Glutamatergic neuron (in vitro differentiated cells): ENCODE measurements at places on chromosomes 2 and 18.

- no peak for DNase-seq
These were observed 1.4 kb downstream of the PPM1G start for GRCh38 chr2:27407798-27408491.

DNA sequence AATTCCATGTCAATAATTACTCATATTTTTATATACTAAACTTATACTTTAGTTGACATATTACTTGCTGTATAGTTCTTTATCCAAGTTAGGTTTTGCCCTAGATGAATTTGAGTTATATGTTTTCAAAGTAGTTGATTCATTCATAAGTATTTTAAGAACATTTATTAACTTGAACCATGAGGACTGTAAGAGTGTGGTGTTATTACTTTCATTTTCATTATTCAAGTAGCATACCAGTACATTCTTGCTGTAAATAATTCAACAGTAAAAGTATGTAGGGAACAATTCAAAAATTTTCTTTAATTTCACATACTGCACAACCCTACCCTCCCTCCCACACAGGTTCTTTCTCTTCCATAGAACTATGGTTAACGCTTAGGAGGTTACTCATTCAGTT, 75.4 kb downstream of the ANKRD12 start:
- DNase-seq: no peak

DNA sequence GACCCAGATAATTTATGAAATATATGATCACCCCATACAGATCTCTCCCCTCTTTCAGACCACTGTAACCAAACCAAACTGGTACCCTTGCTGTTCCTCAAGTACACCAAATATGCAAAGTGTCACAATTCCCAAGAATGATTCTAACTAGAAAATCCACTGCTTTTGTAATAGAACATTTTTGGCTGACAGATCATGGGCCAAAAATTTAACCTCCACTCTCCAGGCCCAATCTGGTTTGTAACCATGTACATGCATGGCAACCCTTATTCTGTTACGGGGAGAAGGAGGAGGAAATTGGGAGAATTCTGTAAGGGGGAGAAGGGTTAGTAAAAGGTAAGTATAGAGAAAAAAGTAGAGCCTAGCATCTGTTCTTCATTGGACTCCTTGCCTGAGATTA, 62.0 kb downstream of the IKZF2 start:
- DNase-seq: no peak

- no peak for DNase-seq
These were observed 6.3 kb downstream of the TPRKB start for GRCh38 chr2:73730810-73731209.

DNA sequence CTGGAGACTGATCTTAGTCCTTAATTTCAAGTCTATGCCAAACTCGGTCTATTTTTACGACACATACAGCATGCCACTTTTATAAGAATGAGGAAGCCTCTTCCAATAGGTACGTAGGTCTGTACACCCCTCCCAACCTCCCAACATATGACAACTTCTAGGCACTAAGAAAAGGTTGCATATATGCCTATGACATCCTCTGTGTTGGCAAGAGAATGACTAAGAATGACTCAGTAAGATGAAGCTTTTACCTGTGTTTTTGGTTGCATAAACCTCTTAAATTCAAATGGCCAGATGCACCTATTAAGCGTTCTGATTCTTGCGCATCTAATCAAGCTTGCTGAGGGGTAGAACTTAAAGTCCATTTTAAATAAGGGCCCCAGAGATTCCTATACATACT, 586.4 kb upstream of the ZEB2 start:
- no peak for DNase-seq

DNA sequence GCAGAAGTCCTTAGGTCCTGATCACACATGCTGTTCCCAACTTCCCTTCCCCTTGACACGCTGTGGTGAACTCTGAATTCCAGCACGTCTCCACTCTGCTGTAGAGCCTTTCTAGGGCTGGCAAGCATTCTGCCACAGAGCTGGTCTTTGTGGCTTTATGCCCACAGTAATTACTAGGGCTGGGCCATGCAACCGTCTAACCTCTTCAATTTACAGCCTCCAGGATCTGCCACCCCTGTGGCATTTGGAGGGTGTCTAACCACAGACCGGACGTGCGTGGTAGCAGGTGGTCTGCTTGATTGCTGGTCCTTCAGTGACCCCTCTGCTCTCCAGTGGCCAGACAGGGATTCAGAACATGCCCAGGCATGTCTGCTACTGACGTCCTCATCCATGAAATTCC, 43.1 kb upstream of the TGFA start:
- no peak for DNase-seq

DNA sequence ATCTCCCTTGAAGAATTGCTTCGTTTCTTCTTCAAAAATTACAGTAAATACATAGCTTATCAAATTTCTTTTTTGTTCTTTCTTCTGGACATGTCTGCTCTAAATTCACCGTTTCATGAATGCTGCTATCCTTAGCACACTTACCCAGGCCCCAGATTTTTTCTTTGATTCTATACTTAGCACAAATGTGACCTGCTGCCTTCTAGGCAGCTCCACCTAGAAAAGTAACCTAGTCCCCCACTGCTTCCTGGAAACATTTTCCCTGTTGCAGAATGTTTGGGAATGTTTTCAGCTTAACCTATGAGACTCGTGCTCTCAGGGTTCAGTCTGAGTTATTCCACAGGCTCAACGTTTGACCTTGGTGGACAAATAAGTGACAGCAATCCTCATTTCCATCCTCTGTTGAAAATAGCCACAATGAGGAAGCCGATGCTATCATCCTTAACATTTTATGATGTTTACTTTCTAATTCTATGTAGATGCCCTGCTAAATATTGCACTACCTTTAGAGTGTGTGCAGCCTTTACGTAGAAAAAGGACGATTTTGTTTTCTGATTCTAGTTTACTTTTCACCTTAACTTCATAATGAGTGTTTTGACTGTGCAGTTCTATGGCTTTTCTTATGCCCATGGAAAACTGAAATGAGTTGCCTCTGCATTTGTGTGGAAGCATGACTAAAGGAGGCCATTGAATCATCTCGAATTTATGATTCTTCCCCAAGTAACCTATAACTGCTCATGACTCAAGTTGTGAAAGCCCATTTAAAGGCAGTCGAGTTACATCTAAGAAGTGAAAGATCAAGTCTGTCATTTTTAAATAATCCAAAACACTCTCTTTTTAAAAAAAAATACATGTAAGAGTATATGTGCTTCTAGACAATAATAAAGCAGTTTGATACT, 47.7 kb downstream of the TMEM182 start:
- DNase-seq: no peak

- DNase-seq: peak; percentile 9
These were observed 38.2 kb upstream of the ALPP start for GRCh38 chr2:232340171-232340935.

GRCh38 chr2:174038462-174038861, 73.3 kb upstream of the SP3 start:
- no peak for DNase-seq

GRCh38 chr18:31977270-31977872, 34.4 kb upstream of the TRAPPC8 start:
- peak; percentile 18 for DNase-seq

GRCh38 chr2:69501301-69501700, 64.1 kb upstream of the NFU1 start:
- DNase-seq: no peak

- DNase-seq: no peak
These were observed 2.8 kb downstream of the TEX51 start for GRCh38 chr2:126901459-126901858.

DNA sequence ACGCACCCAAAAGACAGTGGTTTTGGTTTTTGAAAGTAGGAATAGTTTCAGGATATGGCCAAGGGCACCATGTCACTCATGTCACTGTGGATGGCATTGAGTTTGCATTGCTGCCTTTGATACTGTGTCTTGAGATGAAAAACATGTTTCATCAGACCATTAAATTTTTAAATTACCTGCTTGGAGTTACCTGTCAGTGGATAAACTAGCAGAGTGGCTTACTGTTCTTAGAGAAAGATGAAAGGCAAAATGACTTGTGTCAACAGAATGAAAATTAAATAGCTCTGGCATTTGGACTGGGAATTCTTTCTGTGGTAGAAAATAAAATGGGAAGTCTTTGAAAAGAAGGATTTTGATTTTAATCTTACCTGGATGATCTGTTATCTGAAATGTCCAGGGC, 386 bp downstream of the ICOS start:
- no peak for DNase-seq

GRCh38 chr2:182144776-182145165, 159.1 kb downstream of the PPP1R1C start:
- no peak for DNase-seq

DNA sequence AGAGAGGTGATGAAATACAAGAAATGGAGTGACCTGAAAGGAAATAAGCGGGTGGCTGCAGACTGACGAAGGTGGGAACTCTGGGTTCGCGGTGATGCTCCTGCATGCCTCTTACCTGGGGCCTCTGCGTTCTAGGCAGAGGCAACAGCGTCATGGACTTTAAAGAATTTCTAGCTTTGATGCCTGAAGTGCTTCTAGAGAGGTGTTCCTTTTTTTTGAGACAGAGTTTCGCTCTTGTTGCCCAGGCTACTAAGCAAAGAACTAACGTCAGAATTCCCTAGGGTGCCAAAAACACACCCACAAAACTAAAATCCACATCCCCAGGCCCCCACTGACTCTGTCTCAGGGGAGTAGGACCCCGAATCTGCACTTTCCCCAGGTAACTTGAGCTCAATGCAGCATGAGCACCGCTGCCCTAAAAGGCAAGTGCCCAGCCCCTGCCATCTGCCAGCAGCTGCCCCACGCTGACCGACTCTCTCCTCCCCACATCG, 110.5 kb upstream of the ID2 start:
- DNase-seq: no peak

GRCh38 chr2:51693640-51694039, 661.7 kb upstream of the NRXN1 start:
- DNase-seq: no peak

- DNase-seq: no peak
These were observed 28.8 kb upstream of the TMEM18 start for GRCh38 chr2:705971-706511.

- no peak for DNase-seq
These were observed 35.7 kb downstream of the MYO3B start for GRCh38 chr2:170213651-170214050.

DNA sequence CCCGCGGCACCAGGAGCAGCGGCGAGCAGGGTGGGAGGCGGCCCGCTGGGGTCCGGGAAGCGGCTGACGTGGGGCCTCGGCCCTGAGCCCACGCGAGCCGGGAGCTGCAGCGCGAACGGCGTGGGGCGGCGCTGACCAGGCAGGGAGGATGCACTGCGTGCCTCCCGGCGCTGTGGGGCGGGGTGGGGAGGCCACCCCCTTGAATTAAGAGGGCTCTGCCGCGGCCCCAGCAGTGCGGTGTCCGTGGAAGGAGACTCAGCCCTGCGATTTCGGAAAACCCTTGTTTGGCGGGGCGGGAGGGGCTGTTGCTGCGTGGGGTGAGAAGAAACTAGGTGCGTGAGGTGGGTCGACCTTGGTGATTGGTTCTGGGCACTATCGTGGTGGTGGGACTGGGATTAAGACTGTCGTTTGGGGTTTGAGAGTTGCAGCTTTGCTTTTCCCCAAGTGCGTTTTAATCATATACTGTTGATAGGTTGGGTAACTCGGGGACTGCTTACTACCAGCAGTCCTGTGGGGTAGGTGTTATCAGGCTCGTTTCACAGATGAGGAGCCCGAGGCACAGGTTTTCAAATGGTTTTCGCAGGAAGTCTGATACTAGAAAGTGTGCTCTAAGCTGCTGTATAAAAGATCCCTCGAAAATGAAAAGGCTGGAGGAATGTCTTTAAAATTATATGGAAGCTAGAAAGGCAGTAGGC, 722 bp downstream of the ACSL3 start:
- no peak for DNase-seq

DNA sequence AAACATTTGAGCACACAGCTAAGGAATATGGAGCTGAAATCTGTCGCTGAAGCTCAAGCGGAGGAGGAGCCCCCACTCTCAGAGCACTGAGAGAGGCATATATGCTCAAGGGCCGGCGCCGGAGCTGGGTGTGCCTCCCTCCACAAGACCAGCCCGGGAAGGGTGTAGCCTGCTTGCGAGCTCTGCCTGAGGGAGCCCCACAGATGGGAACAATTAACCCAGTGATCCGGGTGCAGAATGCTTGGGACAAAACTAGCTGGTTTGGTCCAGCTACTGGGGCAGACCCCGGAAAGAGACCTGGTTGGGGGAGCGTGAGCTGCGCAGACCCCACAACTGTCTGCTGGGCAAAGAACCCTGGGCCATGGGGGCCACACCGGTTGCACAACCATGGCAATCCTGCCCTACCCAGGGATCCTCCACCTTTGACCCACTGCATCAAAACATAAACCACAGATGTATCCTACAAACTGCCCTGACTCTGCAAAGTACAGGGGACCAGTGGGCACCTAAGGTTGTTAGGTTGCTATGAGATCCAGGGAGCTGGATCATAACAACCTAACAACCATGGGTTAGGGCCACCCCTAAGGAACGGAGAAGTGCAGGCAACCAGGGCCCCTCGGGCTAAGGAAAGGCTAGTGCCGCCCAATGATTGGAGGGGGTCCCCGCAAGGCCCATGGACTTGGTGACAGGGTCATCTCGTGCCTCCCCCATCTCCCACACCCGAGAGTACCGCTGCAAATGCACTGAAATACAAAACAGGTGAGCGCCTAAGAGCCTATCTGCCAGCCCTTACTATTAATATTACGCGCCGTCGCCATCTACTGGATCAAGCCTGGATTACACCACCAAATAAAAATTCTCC, 53.4 kb upstream of the SCN1A start:
- DNase-seq: peak; percentile 64

DNA sequence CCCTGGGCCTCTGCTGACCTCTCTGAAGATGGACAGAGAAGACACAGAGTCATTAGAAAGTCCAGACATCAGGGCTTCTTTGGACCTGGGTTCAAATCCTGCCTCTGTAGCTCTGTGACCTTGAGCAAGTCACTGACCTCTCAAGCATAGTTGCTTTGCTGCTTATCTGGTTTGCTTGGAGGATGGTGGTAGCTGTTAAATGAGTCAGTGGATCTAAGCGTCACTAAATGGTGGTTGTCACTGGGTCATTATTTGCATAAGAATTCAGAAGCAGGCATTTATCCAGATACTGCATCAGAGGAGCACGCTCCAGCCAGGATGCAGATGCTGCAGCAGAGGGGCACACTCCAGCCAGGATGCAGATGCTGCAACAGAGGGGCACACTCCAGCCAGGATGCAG, 229.2 kb downstream of the GLI2 start:
- no peak for DNase-seq

DNA sequence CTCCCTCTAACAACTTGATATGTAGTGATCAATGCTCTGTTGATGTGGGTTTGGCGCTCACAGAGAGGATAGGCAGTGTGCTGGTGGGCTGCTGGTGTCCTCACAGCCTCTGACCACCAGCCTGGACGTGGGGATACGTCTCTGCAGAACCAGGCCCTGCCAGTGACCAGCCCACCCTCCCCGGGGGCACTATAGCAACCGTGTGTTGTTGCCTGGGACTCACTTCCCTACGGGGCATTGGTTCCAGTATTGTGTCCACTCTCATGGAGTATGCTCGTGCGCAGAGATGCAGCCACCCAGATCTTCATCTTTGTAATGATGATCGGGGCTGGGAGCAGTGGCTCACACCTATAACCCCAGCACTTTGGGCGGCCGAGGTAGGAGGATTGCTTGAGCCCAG, 180.1 kb downstream of the LDLRAD4 start:
- DNase-seq: no peak
